ENCODE measurements at places on chromosomes 5 and 9.

DNA sequence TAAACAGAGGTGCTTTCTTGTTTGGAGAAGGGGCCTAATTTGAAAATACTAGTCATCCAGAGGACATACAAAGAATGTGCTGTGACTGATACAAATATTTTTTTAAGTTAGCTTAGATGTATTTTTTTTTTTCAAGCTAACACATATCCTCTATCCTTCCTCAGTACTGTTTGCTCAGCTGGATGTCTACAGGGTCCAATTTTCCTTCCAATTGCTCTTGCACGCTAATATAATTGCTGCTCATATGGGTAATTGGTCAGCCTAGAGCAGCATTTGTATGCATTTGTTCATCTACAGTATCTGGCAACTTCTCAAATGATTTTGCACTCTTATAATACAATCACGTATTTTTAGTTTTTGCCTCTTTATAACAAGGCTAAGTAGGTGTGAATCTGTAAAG is 84.7 kb downstream of the ZDHHC21 start:
- DNase-seq = no peak

DNA sequence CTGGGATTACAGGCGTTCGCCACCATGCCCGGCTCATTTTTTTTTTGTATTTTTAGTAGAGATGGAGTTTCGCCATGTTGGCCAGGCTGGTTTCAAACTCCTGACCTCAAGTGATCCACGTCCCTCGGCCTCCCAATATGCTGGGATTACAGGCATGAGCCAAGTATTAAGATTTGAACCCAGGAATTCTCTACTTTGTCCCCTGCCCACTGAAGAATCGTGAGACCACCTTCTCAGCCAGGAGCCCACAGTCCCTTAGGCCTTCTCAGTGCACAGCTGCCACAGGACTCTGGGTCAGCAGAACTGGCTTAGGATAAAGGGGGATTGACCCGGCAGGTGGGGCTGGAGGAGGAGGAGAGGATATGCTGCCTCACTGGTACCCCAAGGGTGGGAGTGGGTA is 13.4 kb downstream of the OLFML2A start:
- DNase-seq = peak; percentile 14

GRCh38 chr5:902129-902916 is 9.6 kb downstream of the TRIP13 start:
- DNase-seq = no peak

DNA sequence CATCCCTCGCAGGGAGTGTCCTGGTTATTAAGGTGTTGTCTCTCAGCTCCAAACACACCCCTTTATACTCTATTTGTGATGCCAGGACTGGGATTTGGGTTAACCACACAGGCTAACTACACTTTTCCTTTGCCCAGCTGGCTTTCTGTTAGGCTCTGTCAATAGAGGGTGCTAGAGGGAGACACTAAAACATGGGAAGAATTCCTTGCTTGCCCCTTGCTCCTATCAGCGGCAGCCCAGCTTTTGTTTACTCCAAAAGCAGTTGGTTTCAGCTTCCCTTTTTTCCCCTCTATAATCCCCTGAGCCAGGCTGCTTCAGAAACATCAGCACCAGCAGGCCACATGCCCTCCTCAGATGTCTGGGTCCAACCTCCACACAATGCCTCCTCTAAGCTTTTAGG is 297.1 kb downstream of the KCTD16 start:
- no peak for DNase-seq

DNA sequence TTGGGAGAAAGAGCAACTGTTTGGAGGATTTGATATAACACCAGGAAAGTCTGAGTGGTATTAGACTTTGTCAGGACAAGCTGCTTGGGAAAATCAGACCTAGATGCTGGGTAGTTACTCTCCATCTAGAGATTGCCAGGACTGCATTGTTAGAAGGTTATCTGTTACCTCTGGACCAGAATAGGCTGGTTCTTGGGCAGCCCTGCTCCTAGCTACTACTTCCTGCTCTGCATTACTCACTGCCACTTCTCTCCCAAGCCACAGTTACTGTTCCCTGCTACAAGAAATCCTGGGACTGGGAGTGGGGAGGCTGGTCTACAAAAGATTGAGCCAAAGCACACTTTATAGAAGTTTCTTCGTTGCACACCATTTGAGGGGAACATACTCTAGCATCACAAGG is 95.5 kb upstream of the KCNN2 start:
- no peak for DNase-seq

GRCh38 chr9:84238652-84239051 is 101.9 kb downstream of the SLC28A3 start:
- no peak for DNase-seq

DNA sequence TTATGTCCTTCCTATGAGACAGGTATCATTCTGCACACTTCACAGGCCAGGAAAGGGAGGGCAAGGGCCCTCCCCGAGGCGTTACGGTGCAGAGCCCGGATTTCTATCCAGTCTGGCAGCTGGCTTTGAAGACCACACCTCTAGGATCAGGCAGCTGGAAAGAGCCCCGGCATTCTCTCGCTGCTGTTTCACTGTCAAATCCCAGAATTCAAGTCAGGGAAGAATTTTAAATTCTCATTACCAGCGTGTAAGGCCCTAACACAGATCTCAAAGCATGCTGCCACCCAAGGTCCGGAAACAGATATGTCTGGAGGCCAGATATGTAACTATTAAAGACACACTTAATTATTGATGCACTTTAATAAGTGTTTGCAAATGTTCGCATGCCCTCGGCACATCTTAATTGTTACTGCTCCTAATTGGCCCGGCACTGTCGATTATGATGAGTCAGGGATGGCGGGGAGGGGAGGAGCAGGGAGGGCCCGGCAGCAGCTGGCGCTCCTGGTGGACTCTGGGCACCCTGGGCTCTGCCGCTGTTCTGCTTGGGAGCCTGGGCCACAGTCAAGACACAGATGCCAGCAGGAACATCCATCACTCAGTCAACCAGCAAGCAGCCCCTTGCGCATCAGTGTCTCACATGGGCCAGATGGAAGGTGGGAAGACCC is 76.3 kb upstream of the BARHL1 start:
- DNase-seq = no peak

DNA sequence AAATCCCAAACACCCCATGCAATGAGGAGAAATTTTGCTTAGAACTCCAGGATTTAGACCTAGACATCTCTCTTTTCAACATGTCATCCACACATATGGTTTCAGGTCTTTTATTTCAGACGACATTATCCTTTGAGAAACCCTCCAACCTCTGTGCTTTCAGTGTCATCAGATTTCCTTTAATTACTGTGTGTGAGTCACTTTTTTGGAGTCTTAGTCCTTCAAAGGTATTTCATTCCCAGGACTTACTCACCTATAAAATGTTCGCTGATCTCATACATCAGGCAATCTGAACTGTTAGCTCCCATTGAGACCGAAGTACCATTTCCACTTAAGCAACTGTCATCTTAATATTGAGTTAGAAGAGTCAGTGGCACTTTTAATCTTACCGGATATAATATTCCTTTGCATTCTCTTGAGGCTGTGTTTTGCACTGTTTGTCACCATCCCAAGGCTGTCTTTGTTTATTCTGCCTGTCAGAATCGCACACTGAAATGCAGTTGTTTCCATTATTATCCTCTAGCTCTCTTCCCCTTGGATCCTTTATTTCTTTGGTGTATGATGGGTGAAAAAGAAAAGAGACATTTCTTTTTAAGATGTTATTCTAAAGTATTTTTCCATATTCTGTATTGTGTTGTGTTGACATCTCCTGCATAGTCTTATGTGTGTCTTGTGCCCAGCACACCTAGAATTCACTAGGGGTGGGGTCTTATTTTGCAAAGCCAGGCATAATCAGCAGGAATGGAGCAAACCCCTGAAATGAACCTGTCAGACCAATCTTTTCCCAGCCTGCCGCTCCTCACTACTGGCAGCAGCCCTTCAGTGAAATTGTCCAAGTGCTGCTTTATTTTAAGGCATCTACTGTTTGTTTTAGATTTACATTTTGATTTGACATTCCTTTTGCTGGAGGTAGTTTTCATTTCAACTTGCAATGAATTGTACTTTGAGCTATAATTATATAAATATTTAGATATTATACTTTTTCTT is 155.4 kb downstream of the PAM start:
- DNase-seq = no peak

DNA sequence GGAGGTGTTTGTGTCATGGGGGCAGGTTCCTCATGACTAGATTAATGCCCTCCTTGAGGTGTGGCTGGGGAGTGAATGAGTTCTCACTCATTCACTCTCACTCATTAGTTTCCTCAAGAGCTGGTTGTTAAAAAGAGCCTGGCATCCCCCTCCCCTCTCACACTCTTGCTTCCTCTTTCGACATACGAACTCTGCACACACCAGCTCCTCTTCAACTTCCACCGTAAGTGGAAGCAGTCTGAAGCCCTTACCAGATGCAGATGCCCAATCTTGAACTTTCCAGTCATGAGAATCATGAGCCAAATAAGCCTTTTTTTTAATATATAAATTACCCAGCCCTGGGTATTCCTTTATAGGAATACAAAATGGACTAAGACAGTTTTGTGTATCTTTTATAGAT is 82.5 kb downstream of the SPRY4 start:
- no peak for DNase-seq

DNA sequence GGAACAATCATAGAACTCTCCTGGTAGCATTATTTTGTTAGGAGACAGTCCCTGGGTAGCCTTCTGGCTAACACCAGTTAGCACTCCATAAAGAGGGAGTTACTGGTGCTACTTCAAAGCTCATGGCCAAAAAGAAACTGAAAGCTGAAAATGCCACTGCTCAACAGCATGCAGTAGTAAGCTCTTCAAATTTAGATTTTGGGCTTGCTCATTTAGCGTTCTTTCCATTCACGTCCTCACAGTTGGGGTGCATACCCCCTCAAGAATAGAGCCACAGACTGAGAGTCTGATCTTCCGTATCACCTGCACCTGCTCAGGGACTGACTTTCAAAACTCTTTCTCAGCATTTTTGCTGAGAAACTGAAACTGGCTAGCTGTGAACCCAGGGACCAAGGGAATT is 24.7 kb downstream of the NTRK2 start:
- DNase-seq = no peak

DNA sequence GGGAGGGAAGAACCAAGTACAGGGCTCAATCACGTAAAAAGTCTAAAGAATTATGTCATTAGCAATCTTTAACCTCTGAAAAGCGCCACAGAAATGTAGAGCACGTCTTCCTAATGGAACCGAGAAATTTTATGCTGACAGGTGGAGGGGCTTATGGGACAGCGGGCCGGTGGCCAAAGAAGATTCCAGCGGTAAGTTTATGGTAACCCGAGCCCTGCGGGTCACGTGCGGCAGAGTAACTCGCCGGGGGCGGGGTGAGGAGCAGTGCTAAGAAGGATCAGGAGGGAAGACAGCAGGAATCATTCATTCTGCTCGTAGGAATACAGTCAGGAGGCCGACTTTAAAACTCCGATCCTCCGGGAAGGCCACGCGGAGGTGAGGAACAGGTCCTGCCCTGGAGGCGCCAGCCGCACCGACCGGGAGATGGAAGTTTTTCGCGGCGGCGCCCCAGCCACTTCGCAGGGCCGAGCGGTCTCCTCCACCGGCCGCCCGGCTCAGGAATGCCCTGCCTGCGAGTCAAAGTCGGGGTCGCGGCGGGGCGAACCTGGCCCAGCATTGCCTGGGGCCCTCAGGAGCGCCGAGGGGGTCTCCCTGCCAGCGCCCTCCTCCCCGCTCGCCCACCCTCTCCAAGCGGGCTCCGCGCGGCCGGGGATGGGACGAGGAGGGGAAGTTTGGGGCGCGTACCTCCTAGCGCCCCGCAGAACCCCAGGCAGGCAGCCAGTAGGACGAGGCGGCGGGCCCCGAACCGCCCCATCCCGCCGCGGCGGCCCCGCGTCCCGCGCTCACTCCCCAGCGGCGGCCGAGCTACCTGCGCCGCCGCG is 101.8 kb downstream of the ESM1 start:
- peak; percentile 69 for DNase-seq

DNA sequence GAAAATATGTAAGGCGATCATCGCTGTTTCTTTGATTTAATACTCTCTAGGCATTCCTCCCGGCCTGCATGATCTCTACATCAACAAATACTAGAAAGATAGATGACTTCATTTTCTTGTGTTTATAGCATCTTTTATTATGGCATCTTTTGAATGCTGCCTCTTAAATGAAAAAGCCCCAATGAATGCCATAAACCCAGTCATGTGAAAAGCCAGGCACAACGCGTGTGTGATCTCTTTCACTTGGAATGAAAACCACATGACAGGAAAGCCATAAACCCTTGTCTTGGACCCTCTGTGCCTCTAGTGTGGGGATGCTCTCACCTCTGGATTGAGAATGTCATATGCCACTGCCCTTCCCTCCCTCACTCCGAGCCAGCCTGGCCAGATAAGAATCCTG is 476.2 kb downstream of the SEMA5A start:
- no peak for DNase-seq
